ENCODE measurements at places on chromosomes 12 and 14.

DNA sequence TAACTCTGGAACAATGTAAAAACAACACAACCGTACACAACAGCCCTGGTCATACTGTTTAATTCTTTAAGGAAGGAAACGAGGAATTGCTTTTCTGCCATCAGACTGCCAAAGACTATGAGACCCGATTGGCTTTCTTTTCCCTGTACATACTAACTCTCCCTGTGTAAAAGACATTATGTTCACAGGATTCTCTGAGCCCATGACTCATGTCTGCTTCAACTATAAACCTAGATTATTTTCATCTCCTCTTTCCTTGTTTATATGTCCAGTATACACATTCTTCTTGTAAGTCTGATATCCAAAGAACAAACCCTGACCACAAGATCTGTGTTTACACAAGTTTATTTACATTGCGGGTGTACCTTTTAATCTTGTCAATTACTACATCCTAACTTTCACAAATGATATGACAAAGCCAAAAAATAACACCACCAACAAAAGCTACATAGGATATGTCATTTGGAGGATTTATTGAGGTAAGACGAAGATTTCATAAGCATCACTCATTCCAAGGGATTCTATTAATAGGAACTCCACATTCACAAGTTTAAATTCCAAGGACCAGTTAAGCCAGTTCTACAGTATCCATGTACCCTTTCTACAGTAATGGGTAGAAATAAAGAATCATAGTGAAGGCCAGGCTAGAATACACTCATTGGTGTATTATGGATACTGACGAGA is 67.3 kb downstream of the STXBP6 start:
- DNase-seq: peak; percentile 65

- peak; percentile 72 for DNase-seq
These were observed 108.5 kb downstream of the SLC38A1 start for GRCh38 chr12:46160101-46160980.

- no peak for DNase-seq
These were observed 175.8 kb downstream of the SLC2A13 start for GRCh38 chr12:39930101-39930500.

GRCh38 chr14:102154821-102155549 is 15.3 kb downstream of the WDR20 start:
- peak; percentile 36 for DNase-seq

DNA sequence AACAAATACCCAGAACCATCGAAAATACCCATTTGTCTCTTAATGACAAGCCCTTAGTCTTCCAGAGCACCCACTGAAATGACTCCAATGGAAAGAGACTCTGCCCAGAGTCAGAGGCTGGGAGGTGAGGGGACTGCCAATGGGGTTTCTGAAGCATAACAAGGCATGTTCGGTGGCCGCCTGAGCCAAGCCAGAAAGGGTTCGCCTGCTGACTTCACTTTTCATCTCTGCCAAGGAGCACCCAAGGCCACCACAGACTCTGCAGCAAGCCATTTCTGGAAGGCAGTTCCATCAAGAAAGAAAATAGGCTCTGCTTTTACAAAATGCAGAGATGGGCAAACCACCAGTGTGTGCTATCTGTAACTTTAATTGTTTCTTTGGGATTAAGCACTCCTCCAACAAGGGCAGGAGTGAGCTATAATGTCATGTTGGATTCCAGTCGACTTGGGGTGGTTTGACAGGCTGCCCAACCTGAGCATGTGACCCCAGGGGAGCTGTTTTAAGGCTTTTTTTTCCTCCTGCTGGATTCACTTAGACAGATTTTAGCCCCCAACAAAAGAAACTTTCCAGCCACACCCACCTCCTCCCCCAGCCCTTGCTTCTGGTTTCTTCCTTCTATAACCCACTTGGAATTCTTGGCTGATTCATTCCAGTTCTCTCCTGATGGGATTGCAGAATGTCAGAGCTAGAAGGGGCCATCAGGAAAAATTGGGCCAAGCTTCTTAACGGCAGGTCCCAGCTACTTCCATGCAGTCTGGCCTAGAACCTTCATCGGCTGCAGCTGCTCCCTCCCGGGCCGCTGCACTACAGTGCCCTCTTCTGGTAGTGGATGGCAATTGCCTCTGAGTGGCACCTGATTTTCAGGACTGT is 24.1 kb downstream of the CKAP4 start:
- peak; percentile 74 for DNase-seq

DNA sequence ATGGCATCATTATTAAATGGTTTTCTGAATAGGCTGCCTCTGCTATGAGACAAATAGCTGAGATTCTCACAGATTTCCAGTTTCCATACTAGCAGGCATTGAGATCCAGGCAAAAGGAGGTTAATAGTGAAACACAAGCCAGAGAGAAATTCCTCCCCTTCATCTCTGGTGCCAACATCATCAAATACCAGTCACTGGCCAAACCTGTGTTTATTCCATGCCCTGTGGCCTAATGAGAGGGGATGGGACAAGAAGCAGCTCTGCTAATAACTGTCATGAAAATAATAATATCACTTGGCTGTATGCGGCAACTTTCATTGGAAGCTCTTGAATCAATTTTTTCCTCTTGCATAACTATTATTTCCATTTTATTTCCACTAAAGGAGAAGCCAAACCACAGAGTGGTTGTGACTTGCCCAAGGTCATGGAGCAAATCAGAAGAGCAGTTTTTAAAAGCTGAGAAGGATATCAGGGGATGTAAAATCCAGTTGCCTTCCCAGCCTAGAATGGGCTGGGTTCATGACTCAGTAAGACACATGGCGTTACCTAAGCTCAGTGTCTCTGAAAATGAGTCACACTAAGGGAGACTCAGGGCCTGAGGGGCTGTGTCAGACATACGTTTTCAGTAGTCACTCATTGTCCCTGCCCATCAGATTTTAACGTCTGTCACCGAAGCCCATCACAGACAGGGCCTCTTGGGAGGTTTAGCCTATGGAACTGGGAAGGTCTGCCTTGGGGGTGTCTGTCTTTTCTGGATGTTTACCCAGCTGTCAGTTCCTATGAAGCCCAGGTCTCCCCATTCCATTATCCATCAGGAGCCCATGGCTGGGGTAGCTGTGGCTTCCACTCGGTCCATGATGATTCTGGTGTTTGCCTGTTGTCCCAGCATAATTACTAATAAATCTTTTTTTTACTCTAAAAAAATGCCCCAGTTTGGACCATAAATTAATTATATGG is 208.8 kb upstream of the EEA1 start:
- peak; percentile 82 for DNase-seq

DNA sequence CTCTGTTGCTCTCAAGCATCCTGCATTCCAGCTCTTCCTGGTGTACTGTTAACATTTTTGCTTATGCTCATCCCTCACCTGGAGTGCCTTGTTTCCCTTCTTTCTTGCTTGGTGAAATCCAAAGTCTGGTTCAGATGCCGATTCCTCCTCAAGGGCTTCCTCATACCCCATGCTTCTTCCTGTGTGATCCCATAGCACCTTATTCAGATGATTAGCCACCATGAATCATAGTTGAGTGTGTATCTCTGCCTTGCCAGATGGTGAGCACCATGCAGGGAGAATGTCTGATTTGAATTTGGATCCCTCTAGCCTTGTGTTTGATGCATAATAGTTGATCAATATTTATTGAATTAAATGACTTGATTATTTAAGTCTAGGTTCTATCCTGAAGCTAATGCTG is 39.4 kb upstream of the ANO4 start:
- no peak for DNase-seq

DNA sequence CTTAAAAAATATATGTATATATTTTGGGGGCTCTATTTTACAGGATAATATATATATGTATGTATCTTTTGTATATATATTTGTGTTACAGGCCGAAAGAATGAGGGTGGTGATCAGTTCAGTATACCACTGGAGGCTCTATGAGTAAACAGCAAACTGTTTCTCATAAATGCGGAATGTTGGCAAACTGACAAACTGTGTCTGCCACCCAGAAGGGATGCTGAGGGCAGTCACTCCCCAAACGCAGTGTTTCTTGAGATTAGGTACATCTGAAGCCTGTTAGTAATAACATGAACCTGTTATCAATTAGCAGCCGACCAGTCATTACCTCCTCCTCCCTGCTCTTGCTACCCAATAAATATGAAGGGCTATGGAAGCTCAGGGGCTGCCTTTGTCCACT is 20.8 kb downstream of the TNFAIP2 start:
- peak; percentile 78 for DNase-seq

GRCh38 chr12:117850048-117850447 is 118.7 kb downstream of the KSR2 start:
- peak; percentile 55 for DNase-seq

GRCh38 chr14:50006141-50006540 is 110.2 kb downstream of the VCPKMT start:
- DNase-seq: peak; percentile 53

DNA sequence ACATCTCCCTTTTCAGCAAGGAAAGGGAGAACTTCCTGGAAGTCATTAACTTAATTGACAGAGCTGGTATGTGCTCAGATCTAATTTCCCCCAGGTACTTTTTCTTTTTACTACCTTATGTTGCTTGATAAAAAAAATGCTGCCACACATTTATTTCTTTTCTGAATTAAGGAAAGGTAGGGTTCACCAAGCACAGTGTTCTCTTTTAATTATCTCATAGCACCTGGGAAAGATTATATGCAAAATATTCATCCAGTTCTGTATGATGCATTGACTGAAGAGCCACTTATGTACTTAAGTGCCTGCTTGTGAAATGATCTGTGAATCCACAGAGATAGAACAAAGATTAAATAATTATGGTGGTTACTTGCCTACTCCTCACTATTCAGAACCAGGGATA is 25.1 kb downstream of the KCNC2 start:
- DNase-seq: no peak

DNA sequence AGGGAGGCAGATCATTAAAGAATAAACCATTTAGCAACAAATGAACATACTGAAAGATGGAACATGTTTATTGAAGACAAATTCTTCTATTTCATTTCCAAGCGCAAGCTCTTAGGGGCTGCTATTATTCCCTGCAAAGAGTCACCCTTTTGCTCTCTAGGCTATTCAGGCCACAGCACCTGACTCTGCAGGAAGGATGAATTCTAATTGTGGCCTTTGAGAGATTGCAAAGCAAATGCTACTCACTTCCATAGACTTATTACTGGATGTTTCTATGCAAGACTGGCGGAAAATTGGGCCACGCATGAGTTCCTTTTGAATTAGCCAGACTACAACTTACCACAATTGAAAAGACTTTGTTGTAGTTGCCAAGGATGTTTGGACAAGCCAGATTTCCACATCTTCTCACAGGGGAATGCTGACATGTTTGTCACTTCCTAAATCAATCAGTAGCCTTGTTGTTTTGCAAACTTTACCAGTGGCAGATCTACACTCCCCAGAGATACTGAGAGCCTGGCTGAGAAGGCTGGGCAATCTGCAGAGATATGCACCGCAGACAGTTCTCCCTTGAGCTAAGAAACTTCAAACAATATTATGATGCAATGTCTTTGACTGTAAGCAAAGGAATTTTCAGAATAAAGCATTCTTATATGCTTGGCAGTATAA is 334.3 kb upstream of the SYT1 start:
- peak; percentile 54 for DNase-seq

- DNase-seq: peak; percentile 82
These were observed 215.6 kb downstream of the SLC6A15 start for GRCh38 chr12:84696908-84697540.

DNA sequence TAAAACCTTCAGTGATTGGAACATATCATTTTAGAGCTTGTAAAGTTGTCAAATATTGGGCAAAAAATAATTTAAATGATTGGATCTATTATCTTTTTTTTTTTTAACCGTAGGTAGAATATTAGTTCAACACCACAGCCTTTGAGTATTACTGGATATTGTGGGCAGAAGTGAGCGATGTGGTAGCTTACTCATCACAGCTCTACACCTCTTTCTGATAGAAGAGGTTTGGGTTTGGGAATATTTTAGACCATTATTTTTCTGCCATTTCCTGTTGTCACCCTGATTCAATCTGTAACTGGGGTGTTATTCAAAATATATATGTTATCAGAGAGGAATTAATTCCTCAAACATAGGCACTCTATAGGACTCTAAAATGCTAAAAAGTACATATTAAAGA is 34.8 kb upstream of the SLC38A2 start:
- peak; percentile 53 for DNase-seq

GRCh38 chr14:22491683-22492621 is 97.1 kb downstream of the DAD1 start:
- DNase-seq: no peak

- no peak for DNase-seq
These were observed 41.7 kb upstream of the FUT8 start for GRCh38 chr14:65370801-65371248.

DNA sequence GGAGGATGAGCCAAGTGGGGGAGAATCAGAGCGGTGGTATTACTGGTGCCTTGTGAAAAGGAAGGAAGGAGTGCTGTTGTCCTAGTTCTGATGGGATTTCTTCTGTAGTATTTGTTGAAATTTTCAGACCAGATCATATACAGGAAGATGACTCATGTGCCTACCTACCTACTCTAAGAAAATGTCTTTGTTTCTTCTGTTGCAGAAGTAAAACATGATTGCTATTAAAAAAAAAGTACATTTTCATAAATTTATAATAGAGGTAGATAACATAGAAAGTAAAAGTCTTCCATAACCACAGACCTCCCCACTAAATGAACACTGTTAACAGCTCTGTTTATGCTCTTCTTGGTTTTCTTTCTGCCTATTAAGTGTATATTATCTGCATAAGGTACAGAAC is 26.9 kb downstream of the SAMD4A start:
- DNase-seq: peak; percentile 42

- DNase-seq: no peak
These were observed 104.8 kb upstream of the DIO3 start for GRCh38 chr14:101456246-101457175.

GRCh38 chr14:89542786-89543424 is 125.9 kb upstream of the FOXN3 start:
- DNase-seq: no peak

GRCh38 chr12:42490261-42490842 is 99.2 kb downstream of the PRICKLE1 start:
- DNase-seq: no peak

GRCh38 chr12:6469092-6469491 is 1.4 kb downstream of the VAMP1 start:
- no peak for DNase-seq

DNA sequence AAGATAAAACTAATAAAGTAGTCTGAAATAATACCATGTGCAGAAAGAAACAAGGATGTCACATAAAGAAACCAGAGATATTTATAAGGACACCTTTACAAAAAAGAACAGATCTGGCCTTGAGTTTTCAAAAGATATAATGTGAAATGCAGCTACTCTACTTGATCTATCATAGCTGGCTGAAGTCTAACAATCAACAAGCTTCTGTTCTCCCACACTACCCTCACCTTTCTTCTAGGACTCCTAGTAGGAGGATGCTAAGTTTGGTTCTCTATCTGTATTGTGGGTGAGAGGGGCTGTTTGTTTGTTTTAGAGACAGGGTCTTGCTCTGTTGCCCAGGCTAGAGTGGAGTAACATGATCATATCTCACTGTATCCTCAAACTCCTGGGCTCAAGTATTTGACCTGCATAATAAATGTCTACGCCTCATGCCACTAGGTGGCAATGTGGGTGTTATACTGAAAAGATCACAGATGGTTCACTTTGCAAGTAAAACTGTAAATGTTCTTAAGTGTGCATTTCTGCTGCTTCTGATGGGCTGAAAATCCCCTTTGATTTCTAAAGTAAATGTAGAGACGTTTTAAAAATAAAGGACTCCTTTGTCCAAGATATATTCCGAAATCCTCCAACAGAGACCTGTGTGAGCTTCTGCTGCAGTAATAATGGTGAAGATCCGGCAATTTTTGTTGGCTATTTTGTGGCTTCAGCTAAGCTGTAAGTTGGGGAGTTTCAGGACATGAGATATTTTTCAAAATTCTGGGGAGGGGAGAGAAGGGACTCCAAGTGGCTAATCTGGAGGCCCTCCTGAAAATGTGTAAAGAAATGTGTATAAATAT is 269.3 kb downstream of the DAD1 start:
- DNase-seq: peak; percentile 42

- DNase-seq: peak; percentile 43
These were observed 50.9 kb upstream of the VASH1 start for GRCh38 chr14:76710056-76711010.

All from fibroblast of skin of right biceps (primary cell).